ENCODE measurements at places on chromosomes 5 and 9.

DNA sequence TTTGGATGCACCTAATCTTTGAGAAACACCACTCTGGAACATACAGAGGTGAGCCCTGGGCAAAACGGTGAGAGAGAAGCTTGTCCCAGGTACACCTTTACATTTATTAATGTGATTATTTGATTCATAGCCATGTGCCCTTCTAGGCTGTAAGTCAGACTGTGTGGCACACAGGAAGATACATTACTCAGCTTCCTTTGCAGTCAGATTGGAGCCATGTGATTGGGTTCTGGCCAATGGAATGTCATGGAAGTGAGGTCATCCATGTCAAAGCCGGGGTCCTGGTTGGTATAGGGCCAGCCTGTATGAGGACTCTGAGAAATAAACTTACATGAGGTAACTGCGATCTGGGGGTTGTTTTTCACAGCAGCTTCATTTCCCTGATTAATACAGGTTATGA lies 106.8 kb upstream of the CD180 start:
- DNase-seq: no peak

GRCh38 chr9:76751001-76751400 lies 13.2 kb upstream of the PCA3 start:
- DNase-seq: no peak

GRCh38 chr9:34685591-34685990 lies 5.5 kb downstream of the CCL19 start:
- DNase-seq: no peak

- no peak for DNase-seq
These were observed 125.9 kb downstream of the GADD45G start for GRCh38 chr9:89730715-89731114.

DNA sequence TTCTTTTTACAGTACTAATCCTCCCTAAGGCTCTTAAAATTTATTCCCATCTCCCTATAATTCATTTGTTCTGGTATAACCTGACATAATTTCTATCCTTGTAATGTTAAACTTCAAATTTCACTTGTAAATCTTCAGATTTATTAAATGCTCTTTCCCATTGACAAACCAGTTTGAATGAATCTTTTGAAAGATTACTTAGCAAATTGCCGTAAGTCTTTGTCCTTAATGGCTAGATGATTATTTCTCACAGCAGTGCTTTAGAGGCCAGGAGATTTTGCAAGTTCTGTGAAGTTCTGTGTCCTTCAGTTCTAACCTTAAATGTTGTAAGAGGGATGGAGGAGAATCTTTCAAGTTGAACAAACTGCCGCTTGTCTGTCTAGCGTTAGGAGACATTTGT lies 4.2 kb downstream of the SLC44A1 start:
- DNase-seq: no peak

DNA sequence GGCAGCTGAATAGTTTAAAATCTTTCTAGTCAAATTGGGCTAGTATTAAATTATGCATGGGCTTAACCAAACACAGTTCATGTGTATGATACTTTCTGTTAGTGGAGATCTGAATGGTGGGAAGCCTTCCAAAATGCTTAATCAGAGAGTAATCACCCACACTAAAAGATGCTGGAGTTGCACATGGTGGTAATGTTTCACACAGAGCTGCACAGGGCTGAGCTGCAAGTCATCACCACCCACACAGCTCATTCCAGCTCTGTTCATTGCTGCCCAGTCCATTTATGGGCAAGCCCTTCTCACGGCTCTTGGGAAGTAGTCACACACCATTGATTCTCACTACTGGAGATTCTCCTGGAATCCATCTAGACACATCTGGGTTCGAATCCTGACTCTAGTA lies 351.5 kb upstream of the KCNN2 start:
- DNase-seq: no peak

DNA sequence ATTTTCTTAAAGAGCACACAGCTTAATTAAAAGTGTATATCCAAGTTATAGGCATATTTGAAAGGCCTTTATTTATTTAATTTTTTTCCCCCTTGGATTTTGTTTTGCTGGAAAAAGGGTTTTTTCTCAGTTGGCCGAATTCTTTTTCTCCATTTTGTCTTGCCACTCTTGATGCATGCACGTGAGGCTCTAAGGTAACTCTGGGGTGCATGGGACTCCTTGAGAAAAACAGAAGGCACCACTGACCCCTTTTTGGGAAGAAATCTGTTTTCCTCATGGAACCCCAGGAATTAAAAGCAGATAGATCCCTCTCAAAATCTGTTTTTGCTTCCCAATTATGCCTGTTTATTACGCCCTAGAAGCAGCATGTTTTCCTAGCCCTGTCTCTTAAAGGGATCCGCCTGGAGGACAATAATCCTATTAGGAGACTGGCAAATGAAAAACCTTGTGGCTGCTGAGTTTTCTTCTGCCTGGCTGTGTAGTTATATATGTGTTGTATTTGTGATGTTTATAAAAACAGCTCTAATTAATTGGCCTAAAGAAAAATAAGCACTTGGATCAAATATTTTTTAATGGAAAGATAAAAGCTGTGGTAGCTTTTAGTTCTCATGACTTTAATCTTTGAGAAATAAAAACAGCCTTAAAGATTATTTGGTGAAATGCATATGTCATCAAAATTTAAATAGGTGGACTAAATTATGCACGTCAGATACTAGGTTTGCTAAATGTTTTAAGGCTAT lies 435.1 kb upstream of the CDH9 start:
- DNase-seq: no peak

DNA sequence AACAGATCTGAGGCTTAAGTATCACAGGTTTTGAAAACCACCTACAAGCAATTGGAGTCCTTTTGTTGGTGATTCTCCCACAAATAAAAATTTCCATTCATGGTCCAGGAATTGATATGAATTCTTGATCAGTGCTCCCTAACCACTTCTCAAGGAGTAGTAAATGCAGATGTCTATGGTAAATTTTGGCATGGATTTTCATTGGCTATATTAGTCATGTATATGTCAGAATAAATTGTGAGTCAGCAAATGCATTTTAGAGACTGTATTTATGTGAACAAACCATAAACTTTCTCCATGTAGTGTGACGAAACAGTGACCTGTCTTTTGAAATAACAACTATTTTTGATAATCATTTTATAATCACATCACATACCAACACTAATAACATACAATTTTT lies 611.1 kb downstream of the HTR1A start:
- DNase-seq: no peak
